ENCODE measurements at places on chromosomes 2 and 18. TPM values are rescaled to one million over a fixed set of nuclear protein-coding genes. Genes with fewer than 3 reads are reported as not detected.

GRCh38 chr2:168033966-168034365 lies 213.4 kb downstream of the STK39 start:
- no peak for DNase-seq

GRCh38 chr18:6547476-6547875 lies 132.8 kb upstream of the L3MBTL4 start:
- DNase-seq = no peak

DNA sequence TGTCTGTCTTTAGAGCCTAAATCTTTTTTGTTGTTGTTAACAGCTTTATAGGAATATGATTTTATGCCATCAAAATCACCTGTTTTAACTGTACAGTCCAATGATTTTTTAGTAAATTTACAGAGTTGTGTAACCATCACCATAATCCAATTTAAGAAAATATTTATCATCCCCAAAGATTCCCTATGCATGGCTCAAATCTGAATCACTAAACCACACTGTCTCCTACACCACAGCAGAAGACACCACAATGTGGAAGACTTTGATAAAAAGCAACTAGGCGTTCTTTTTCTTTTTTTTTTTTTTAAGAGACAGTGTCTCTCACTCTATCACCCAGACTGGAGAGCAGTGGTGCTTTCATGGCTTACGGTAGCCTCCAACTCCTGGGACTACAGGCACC lies 99.6 kb downstream of the TXNL1 start:
- DNase-seq = no peak

DNA sequence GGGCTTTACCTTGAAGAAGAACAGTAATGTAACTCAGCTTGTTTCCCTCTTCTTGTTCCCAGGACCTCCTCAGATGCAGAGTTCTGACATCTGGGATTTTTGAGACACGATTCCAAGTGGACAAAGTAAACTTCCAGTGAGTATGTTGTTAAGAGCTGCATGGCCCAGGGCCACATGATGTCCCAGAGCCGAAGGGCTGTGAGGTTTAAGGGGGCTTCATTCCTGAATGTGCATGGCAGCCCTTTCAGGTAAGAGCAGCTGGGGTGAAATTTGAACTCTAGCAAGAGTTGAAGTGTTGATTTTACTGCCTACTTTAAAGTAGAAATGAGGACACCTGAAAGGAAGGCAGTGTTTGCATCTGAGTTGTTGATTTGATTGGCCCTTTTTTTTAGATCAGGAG lies 13.3 kb downstream of the CHMP1B start:
- DNase-seq = no peak

- no peak for DNase-seq
These were observed 31.6 kb upstream of the NCOA1 start for GRCh38 chr2:24459224-24460161.

SERPINB11 gene
- total RNA-seq = not detected

GPAT2 gene
- 11.7 TPM for total RNA-seq

SLC5A7 gene
- total RNA-seq = not detected

CROCC2 gene
- total RNA-seq = not detected

All from naive thymus-derived CD8-positive, alpha-beta T cell (primary cell).